Thymus (tissue), 14 donors: ENCODE measurements at places on chromosomes 2 and 18. TPM values are rescaled to one million over a fixed set of nuclear protein-coding genes. Genes with fewer than 3 reads are reported as not detected.

DNA sequence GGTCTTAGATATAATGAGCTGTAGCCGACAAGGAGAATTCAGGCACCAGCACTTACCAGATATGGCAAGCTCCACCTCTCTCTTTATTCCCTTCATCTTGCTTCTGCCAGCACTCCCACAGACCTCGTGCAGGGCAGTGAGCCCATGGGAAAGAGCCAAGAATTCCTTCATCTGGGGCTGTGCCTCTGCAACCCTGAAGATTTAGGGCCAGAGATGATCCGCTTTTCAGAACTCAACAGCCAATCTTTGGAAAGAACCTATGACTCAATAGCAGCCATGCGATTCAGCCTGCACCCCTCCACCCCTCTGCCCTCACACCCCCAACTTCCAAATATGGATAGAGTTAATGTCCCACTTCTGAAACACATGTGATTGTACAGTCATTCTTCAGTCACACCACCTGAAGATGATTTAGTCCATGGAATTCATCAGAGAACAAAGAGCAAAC is 533.7 kb upstream of the TNP1 start:
- no peaks in the 10 kb centered on the region for H3K27me3 ChIP-seq
- H3K4me3 ChIP-seq = no peak overlapping the region
- no peak for DNase-seq
- no peak overlapping the region for H3K27ac ChIP-seq
- H3K4me1 ChIP-seq = peaks cover 3% of the 10 kb centered on the region

DNA sequence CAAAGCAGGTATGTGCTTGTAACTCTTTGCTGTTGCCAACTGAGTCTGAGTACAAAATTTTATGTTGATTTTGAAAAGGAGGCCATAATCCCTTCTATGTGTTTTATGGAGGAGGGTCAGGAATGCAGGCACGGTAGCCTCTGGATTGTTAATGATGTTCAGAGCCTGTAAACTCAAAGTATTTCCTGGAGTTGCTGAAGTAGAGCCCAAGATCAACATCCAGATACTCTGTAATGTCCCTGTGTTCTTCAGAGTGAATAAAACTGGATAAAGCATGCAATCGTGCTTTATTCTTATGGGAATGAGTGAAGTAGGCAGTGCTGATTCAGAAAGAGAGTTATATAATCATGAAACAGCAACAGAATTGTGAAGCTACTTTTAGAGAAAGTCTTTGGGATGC is 61.8 kb upstream of the CHRNA1 start:
- no peak for DNase-seq
- no peaks in the 10 kb centered on the region for H3K27me3 ChIP-seq
- no peak overlapping the region for H3K27ac ChIP-seq
- H3K4me3 ChIP-seq = no peak overlapping the region
- H3K36me3 ChIP-seq = no peaks in the 10 kb centered on the region

DNA sequence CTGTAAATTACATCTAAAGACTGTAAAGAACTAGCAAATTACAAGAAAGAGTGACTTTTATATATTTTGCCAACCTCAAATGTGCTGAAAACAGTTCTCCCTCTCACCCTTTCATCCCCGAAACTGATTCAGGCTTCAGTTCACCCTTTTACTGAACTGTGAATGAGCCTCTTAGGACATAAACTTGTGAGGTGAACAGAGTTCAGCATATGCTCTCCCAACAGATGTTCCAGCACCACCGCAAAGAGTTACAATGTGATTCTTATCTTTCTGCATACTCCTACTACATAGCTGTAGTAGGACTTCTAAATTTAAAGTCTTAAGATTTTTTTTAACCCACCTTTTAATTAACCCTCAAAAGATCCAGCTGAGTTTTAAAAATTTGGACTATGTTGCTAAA is 1.2 kb upstream of the ZCCHC2 start:
- DNase-seq = peak; percentile 53
- H3K36me3 ChIP-seq = no peaks in the 10 kb centered on the region
- peak overlapping the region; percentile 80 for H3K4me3 ChIP-seq
- H3K27me3 ChIP-seq = no peaks in the 10 kb centered on the region

DNA sequence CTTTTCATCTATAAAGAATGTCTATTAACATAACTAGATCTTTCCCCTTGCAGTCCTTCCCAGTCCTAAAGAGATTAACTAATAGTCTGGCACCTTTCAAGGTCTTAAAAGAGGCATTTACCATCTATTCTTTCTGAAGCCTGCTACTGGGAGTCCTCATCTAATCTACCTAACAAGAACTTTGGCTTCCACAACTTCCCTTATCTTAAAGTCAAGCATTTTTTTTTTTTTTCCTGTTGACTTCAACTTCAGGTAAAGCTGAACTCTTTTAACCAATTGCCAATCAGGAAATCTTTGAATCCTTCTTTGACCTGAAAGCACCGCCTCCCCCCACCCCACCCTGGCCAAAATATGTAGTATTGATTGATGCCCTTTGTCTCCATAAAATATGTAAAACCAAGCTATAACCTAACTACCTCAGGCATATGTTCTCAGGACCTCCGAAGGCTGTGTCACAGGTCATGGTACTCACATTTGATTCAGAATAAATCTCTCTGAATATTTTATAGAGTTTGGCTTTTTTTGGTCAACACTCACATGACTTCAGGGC is 168.6 kb downstream of the PTPRM start:
- H3K4me3 ChIP-seq = no peak overlapping the region
- no peak for DNase-seq
- no peaks in the 10 kb centered on the region for H3K36me3 ChIP-seq
- H3K27ac ChIP-seq = no peak overlapping the region
- no peaks in the 10 kb centered on the region for H3K27me3 ChIP-seq
- peaks cover 2% of the 10 kb centered on the region for H3K4me1 ChIP-seq

- no peaks in the 10 kb centered on the region for H3K36me3 ChIP-seq
- no peak overlapping the region for H3K4me3 ChIP-seq
- no peak overlapping the region for H3K27ac ChIP-seq
- H3K4me1 ChIP-seq = peaks cover 3% of the 10 kb centered on the region
These were observed 866.3 kb upstream of the KLHL29 start for GRCh38 chr2:22518641-22519040.

DNA sequence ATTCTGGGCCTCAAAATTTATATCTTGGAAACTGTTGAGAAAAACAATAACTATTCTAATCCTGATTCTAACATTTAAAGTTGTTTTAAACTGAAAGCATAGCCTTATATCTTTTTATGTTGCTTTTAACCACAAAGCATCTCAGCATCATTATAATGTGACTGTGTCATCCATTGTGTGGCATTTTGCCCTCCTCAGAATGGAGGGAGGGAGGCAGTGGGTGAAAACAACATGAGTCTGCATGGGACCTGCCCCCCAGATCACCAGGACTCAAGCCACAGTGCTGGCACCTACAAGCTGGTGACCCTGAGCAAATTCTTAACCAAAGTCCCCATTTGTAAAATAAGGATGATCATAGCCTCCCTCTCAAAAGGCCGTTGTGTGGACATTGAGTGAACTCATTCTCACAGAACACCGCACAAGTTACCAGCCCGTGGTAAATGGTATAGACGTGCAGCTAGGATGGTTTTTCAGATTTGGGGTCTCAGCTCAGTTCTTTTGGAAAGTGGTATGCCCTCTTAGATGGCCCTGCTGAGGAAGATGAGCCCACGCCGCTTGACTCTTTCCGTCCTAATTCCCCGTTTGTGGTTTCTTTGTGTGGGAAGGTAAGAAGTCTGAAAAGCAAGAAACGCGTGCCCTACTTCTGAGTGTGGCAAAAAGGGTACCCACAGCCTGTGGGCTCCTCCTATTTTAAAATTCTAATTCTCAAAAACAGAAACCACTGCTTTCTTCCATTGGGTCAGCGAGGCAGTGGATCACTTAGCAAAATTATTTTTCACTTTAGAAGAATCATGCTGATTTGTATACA is 305.0 kb upstream of the ID2 start:
- no peaks in the 10 kb centered on the region for H3K36me3 ChIP-seq
- no peak overlapping the region for H3K4me3 ChIP-seq
- H3K27ac ChIP-seq = no peak overlapping the region
- no peak for DNase-seq

GRCh38 chr2:71001981-71002570 is 7.4 kb upstream of the TEX261 start:
- H3K27ac ChIP-seq = no peak overlapping the region
- peaks cover 3% of the 10 kb centered on the region for H3K4me1 ChIP-seq
- no peak overlapping the region for H3K4me3 ChIP-seq
- DNase-seq = no peak
- H3K36me3 ChIP-seq = no peaks in the 10 kb centered on the region

DNA sequence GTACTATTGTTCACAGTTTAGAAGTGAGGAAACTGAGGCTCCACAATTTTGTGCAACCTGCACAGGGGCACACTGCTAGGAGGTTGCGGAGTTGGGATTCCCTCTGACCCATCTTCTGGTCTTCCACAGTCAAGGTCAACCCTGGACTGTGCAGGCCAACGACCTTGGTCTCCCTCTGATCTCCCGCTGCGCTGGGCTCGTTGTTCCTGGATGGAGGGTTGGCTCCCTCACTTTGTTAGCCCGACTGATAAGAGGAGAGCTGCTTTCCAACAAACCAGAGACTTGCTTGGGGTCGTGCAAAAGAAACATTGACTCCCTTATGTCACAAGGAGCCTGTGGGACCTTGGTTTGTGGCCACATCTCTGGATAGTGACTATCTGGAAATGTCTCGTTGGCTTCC is 187.6 kb downstream of the MYCN start:
- H3K27me3 ChIP-seq = no peaks in the 10 kb centered on the region
- H3K36me3 ChIP-seq = no peaks in the 10 kb centered on the region
- no peaks in the 10 kb centered on the region for H3K4me1 ChIP-seq
- H3K4me3 ChIP-seq = no peak overlapping the region
- no peak for DNase-seq

DNA sequence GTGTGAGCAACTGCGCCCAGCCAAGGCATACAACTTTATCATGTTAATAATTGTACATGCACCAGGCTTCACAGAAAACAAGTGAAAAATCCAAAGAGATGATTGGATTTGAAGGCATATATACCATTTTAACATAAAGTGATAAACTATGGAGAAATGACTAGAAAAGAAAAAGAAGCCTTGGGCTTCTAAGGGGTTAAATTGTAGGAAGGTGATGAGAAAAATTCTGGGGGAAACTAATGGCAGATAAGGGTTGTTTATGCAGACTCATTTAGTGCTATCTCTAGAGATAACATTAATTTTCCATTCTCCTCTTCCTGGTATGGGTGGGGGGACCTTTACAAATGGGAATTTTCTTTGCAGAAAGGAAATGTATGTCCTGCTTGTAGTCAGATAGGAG is 154.0 kb downstream of the TMEM17 start:
- no peaks in the 10 kb centered on the region for H3K4me1 ChIP-seq
- DNase-seq = no peak
- no peak overlapping the region for H3K4me3 ChIP-seq

DNA sequence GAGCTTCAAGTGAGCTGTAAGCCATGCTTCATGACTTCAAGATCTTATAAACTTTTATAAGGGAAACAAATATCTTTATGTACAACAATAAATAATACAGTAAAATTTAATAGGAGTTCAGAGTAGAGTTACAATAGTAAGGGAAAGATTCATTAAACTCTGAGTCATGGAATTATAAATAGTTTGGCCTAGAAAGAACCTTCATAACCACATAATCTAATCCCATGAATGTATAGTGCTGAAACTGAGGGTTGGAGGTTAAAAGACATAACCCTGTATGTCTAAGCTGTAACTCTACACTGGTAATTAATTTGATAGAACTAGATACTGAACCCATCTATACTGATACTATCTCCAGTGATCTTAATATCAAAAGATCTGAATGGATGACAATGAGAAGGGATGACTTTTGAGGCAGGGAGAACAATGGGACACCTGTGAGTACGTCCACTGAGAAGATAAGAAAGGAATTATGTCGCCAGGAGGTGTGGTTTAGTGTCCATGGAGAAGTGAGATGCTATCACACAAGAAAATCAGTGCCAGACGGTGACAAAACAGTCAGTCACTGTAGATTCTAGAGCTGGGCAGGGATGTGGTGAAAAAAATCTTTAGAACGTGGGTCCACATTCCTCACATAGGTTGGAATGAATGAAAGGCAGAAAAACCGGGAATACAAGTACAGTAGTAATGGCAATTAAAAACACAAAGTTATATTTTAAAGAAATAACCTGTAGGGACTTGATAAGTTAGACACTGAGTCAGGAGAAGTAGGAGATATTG is 1.1 kb downstream of the IL1F10 start:
- no peak overlapping the region for H3K4me3 ChIP-seq
- no peak for DNase-seq
- no peaks in the 10 kb centered on the region for H3K27me3 ChIP-seq
- H3K4me1 ChIP-seq = no peaks in the 10 kb centered on the region
- no peak overlapping the region for H3K27ac ChIP-seq

- H3K4me3 ChIP-seq = no peak overlapping the region
- DNase-seq = no peak
- H3K36me3 ChIP-seq = no peaks in the 10 kb centered on the region
- H3K27me3 ChIP-seq = no peaks in the 10 kb centered on the region
- no peak overlapping the region for H3K27ac ChIP-seq
These were observed 19.6 kb upstream of the SERPINB11 start for GRCh38 chr18:63683152-63683551.

DNA sequence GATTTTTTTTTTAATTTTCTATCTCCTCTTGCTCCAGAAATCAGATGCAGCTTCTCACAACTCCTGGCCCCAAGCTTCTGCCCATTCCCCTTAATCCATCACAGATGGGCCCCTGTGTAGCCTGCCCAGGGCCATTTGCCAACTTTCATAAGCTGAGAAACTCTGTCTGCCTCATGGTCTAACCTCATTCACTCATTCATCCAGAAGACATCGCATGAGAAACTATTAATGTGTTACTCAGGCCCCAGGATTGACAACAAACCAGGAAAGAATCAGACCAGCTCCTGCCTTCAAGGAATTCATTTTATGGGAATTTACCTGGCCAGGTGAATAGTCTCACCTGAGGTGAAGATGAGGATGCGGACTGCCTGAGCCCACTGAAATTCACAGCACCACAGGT is 35.0 kb downstream of the SLC14A2 start:
- no peaks in the 10 kb centered on the region for H3K27me3 ChIP-seq
- H3K4me3 ChIP-seq = no peak overlapping the region
- no peaks in the 10 kb centered on the region for H3K4me1 ChIP-seq
- H3K36me3 ChIP-seq = no peaks in the 10 kb centered on the region
- no peak for DNase-seq
- H3K27ac ChIP-seq = no peak overlapping the region

DNA sequence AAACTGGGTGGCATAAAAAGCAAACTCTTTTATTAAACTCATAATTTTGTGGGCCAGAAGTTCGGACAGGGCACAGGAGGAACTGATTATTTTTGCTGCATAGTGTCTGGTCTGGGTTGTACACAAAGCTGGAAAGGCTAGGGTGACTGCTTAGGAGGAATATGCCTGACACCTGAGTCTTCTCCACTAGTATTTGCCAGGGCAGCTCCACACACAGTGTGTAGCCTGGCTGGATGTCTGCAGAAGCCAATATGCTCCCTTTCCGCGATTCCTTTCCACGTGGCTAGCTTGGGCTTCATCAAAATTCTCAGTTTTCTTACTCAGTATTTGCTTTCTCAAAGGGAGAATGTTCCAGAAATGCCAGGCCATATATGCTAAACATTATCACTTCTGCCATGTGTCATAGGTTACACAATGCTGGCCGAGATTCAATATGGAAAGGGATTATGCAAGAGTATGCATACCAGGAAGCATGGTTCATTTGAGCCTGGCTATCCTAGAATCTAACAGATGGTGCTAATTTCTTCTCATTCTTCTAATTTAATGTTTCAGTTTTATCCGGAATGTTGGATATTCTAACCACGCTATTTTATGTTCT is 142.7 kb upstream of the DOK6 start:
- no peaks in the 10 kb centered on the region for H3K4me1 ChIP-seq
- H3K4me3 ChIP-seq = no peak overlapping the region
- H3K36me3 ChIP-seq = no peaks in the 10 kb centered on the region
- DNase-seq = no peak

GRCh38 chr2:214075456-214075855 is 335.4 kb upstream of the VWC2L start:
- H3K27ac ChIP-seq = no peak overlapping the region
- H3K4me1 ChIP-seq = no peaks in the 10 kb centered on the region
- H3K36me3 ChIP-seq = no peaks in the 10 kb centered on the region

The ANKRD30BL gene
- total RNA-seq = 0.19 TPM

The ZBTB7C gene
- 0.14 TPM for total RNA-seq

The TEX44 gene
- total RNA-seq = not detected
